ENCODE measurements at places on chromosomes 3 and 15.

DNA sequence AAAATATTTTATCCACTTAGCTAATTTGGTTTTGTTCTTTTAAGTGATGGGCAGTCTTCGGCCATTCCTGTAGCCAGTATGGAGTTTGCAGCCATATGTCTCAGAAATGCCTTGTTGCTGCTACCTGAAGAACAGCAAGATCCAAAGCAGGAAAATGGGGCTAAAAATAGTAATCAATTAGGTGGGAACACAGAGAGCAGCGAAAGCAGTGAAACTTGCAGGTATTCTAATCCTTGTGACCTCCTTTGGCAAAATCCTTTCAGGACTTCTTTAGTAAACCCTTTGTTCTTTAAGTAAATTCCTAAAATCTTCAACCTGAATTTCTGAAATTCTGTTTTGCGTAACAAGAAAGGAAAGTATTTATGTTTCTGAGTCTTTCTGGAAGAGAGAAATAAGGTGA, 49.8 kb downstream of the CNOT10 start:
- no peak for DNase-seq

DNA sequence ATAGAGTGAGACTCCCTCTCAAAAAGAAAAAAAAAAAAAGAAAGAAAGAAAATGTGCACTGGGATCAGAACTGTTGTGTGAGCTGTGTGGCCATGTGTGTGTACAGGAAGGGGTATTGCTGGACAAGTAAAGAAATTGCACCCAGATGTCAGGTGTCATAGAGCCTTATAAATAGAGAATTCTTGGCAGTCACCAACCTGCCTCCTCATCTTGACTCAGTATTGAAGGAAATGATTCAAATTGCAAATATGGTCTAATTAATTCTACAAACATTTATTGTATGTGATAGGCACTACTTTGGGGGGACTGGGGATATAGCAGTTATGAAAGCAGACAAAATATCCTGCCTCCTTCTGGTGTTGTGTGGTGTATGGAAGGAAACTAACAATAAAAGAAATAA, 243.8 kb upstream of the TTC14 start:
- no peak for DNase-seq

DNA sequence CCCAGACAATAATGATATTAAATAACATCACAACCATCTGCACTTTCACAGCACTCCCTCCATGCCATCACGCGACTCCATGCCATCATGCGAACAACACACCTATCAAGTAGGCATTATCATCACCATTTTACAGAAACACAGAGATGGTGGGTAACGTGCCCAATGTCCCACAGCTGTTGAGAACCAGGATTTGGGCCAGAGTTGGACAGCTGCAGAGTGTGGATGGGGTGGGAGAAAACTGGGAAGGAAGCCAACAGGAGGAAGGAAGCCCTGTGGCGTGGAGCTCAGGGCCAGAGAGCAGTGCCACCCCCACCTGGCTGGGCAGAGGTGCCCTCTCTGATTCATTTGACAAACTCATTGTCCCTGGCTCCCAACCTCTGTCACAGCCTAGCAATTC, 29.0 kb downstream of the RBPMS2 start:
- no peak for DNase-seq

DNA sequence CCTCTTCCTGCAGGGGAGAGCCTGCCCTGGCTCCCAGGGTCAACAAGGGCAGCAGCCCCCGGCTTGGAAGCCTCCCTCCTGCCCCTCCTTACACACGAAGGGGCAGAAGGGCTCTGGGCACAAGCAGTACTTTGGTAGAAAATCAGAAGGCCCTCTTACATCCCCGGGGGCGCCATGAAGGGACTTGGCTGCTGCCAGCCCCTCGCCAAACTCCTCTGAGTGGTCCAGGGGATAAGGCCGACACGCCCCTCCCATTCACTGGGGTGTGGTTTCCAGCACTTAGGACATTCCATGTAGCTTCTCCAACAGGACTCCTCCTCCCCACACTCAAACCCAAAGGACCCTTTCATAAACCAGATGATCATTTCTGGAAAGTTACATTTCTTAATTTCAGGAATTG, 1.2 kb upstream of the ST8SIA2 start:
- no peak for DNase-seq

DNA sequence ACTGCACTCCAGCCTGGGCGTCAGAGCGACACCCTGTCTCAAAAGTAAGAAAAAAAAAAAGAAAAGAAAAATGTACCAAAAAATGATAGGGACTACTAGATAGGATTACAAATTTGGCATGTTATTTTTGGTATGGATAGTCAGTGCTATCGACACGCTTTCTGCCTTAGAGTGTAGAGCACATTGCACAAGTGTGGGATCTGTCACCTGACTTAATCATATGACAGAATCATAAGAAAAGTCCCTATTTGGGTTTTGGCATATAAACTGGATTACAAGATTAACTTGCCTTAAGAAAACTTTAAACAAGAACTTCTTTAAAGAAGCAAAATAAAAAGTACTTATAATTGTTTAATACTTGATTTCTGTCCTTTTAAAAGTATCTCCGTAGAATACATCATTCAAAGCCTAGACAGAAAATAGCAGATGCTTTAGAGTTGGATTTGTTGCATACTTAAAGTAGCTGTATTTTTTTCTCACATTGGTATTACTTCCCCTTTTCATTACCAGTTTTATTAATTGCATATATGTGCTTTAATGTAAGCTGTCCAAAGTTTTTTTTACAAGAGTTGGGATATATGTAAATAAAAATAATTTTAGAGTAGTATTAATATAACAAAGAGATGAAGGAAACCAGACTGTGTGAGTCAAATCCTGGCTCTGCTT, 7.8 kb downstream of the ATP6V1A start:
- DNase-seq = no peak

Measured in stimulated activated CD4-positive, alpha-beta T cell treated with anti-CD3 and anti-CD28 coated beads, Interleukin-4, amount 100 ng/mL, for 24 hours (primary cell).